ENCODE measurements at places on chromosomes 12 and 14.

DNA sequence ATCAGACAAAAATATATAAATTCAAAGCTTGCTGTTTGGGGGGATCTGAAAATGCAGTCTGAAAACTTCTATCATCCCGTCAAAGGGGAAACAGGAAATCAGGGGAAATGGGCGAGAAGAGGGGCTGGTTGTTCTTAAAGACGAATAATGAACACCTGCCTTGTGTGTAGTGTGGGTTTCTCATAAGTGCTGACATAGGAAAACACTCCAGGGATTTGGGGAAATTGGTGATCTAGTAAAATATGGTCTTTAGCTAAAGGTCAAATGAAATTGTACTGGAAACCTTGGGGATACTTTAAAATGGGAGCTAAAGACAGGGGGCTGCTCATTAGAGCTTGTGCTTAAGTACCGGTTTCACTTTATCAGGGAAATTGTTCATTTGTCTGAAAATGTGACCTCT, 39.6 kb upstream of the PIK3C2G start:
- no peak for DNase-seq

DNA sequence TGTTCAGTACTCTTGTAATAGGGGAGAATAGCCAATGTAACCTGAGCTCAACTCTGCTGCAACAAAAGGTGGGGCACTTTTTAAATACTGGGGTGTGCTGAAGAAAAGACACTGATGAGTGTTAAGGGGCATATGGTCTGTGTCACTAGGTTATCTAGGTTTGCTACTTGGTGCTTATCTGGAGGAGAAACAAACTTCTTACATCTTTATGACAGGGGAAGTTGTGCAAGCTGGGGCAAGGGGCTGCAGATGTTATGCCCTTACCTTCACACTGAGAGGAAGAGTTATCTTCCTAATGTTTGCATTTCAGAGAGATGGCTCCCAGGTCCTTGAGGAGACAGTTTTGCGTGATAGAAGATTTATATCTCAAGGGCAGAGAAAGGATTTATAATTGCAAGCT, 90.9 kb upstream of the PKP2 start:
- no peak for DNase-seq

DNA sequence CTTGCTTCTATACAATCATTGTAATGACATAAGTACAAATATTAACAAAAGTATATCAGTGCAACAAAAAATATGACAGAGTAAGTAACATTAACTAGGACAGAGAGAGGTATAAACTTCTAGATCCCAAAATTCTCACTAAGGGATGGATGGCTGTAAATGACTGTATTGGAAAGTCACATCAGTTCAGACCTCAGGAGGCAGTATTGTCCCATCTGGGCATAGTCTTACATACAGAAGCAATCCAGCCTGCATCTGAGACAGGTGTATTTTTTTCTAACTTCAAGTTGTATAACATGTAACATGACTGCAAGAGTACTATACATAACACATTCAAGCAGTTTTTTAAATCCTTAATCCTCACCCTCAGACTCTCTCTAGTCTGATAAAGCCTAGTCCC, 99.0 kb downstream of the GARIN6 start:
- DNase-seq = no peak

GRCh38 chr12:110739488-110739887, 3.2 kb downstream of the PPP1CC start:
- DNase-seq = no peak

GRCh38 chr12:12503384-12504078, 59.1 kb downstream of the DUSP16 start:
- DNase-seq = no peak

Measured in fibroblast of pulmonary artery (primary cell).